ENCODE measurements at places on chromosomes 2 and 18.

GRCh38 chr18:64806691-64807090 lies 657.8 kb upstream of the LINC00305 start:
- DNase-seq: no peak

GRCh38 chr2:134461511-134461910 lies 207.6 kb downstream of the MGAT5 start:
- DNase-seq: peak; percentile 35

DNA sequence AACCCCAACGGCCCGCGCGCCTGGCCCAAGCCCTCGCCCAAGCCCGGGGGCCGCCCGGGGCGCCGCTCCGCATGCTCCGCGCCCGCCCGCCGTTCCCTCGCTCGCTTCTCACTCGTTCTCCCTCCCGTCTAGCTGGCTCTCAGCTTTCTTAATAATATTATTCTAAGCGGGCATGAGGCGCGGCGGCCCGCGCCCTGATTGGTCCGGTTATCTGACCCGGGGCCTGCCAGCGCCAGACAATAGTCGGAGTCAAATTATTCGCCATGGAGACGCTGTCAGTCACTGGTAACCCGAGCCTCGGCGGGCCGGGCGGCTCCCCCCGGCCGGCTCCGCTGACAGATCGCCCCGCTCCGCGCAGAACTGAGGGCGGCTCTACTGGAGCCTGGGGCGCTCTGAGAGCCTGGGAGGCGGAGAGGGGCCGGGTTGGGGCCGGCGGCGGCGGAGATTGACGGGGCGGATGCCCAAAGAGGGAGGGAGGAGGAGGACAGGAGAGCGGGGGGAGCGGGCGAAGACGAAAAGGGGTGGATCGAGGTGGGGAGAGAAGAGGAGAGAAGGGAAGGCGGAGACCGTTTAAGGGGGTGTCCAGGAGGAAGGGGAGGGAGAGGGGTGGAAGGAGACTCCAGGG lies at the start of gene SIX2:
Gene SIX2 (minus strand): TSS at position 150 of the 625 bp plus-strand sequence. CDS start 342 bp downstream, outside the sequence.
- DNase-seq: peak; percentile 98

DNA sequence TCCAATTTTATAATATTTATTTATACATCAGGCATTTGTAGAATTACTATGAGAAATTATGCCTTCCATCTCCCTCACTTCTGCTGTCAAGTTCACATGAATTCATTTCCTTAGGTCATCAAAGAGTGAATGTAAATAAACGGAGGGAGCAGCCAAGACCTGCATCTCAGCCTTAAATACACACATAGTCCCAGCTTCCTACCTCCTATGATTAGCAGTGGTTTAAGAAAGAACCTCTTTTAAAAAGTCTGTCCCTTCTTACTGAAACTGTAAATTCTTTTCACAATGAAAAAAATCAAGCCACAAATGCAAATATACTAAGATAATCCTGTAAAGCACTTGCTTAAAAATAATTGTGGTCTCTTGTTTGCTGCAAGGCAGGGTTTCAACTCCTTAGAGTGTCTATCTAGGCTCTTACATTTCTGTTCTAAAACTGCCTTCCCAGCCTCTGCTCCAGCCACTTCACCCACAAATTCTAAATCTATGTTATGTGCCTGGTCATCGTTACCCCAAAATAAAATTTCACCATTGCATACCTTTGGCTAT lies 532.7 kb upstream of the FSHR start:
- no peak for DNase-seq

GRCh38 chr2:10286216-10287037 lies 16.3 kb upstream of the HPCAL1 start:
- DNase-seq: no peak

- peak; percentile 38 for DNase-seq
These were observed 536 bp downstream of the PDE1A start for GRCh38 chr2:182426082-182426917.

DNA sequence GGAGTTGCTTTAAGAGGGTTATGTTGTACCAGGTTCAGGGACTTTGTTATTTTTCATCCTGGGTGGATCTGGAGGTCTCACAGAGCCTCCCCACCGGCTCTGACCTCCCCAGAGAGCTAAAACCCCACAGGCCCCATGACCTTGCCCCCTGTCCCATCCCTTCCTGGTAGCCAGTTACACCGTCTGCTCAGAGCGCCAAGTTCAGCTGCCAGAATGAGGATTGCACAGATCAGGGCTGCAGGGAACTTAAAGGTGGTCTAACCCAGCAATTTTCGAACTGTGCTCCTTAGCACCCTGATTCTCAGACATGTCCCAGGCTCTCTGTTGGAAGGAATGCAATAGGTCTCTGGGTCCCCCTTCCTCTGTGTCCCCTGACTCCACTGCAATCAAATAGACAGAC lies 32.1 kb downstream of the ATOH8 start:
- DNase-seq: no peak

DNA sequence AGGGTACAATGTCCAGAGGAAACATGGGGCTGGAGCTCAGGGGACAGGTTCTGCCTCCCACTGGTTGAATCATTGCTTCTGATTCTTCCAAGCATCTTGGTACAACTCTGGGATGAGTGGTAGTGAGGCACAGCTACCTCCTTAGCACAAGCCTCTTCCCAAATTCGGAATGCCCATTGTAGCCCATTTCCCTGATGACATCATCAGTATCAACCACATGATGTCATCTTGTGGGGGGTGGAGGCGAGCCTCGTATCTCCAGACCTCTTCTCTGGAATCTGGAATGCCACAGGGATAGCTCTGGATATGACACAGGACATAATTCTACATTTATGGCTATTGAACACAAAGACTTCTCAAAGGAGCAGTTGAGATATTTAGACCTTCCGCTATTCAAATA lies 715.2 kb downstream of the RNF144A start:
- no peak for DNase-seq

GRCh38 chr18:62339106-62339988 lies 14.2 kb downstream of the TNFRSF11A start:
- peak; percentile 66 for DNase-seq

- no peak for DNase-seq
These were observed 6.7 kb downstream of the ZNF407 start for GRCh38 chr18:74604361-74604760.

DNA sequence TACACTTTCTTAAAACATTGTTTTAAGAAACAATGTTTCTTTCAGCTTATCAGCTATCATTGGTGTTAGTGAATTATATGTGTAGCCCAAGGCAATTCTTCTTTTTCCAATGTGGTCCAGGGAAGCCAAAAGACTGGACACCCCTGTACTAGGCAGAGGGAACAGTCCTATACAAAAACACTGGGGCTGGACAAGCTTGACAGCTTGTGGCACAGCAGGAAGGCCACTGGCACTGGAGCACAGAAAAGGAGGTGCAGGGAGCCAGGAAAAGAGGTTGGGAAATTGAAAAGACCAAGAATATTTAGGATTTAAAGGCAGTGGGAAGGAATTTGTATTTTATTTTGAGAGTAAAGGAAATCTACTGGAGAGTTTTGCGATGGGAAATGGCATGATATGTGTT lies 47.7 kb downstream of the SRD5A2 start:
- DNase-seq: no peak

GRCh38 chr2:84297155-84297554 lies 161.9 kb downstream of the SUCLG1 start:
- DNase-seq: peak; percentile 71

DNA sequence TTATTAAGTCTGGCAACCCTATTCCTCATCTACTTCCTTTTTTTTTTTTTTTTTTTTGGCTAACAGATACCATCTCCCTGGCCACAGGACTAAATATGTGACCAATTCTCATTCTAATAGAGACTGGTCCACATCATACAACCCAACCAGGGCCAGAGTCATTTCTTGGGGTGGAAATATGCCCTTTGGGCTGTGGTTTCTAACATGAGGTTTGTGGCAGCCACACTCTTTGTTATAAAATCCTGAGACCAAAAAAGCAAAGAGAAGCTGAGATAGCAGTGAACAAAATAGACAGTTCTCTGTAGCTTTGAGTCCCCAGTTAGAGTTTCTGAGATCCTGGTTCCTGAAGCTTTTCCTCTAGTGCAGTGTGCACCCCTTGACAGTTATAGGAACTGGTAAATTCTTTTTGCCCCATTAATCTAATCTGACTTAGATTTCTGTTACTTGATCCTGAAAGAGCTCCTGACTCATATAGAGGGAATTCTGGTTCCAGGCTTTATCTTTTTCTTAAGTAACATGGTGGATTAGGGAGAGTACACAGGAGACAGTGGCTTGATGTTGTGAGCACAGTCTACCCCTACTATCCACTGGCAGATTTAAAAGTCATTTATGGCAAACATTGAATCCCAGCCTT lies 86.8 kb downstream of the MAIP1 start:
- DNase-seq: no peak

DNA sequence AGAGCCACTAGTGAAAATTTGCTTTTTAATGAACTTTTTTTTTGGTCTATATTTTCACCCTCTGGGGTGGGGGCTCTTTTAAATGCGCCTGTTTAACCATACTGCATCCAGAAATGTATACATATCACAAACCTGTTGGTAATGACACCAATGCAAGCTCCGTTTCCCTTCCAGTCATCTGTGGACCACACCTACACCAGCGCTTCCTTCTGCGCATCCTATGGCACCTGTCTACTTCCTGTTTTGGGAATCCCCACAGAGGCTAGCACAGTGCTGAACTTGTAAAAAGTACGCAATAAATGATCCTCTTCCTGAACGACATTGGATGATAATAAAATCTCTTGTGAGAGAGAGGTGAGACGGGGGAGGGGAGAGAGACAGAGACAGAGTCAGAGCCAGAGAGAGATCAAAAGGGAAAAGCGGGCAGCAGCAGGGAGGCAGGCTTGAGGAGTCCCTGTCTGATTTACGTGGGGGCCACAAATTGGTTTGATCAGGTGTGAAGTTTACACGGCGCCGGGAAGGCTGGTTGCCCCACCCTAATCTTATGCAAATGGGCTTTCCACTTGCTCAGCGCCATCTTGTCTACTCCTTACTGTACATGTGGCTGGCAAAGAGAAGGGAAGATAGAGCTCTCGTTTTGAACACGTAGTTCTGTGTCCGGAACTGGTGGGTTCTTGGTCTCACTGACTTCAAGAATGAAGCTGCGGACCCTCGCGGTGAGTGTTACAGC lies 38.1 kb upstream of the SLC38A11 start:
- DNase-seq: no peak

- no peak for DNase-seq
These were observed 3.3 kb downstream of the KLHL30 start for GRCh38 chr2:238141541-238142318.

GRCh38 chr2:182548031-182548950 lies 121.5 kb upstream of the PDE1A start:
- no peak for DNase-seq

GRCh38 chr2:24739354-24740025 lies 53.7 kb downstream of the PTRHD1 start:
- DNase-seq: no peak

DNA sequence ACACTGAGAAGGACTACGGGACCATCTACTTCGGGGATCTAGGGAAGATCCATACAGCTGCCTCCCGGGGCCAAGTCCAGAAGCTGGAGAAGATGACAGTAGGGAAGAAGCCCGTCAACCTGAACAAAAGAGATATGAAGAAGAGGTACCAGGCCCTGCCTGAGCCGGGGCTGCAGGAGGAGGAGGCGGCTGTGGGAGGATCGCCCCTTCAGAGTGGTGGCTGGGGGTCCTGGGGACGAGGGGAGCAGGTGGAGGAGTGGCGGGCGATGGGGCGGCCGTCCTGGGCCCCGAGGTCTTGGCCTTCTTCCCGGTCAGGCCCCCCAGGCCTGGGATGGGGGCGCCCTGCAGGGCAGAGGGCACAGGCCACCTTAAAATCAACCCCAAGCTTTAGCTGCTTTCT lies 524 bp downstream of the ANKRD30B start:
- no peak for DNase-seq

DNA sequence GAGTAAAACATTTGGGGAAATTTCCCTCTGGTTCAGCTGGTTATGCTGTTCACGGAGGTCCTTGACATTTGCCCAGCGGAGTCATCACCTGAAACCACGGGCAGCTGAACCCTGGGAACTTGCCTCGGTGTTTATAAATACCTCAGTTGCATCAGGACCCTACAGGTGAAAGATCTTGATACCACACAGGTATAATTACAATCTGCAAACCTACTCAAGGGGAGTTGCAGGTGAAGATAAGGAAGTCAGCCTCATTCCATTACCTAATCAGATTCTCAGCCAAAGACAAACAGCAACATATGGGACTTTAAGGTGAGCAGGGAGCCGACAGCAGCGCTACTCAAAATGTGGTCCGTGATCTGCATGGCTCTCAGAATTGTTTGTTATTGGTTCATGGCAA lies 37.0 kb upstream of the ATIC start:
- DNase-seq: no peak

- no peak for DNase-seq
These were observed 73.1 kb upstream of the ZNF521 start for GRCh38 chr18:25425024-25425423.

- no peak for DNase-seq
These were observed 170.0 kb downstream of the CTIF start for GRCh38 chr18:48708807-48709206.

DNA sequence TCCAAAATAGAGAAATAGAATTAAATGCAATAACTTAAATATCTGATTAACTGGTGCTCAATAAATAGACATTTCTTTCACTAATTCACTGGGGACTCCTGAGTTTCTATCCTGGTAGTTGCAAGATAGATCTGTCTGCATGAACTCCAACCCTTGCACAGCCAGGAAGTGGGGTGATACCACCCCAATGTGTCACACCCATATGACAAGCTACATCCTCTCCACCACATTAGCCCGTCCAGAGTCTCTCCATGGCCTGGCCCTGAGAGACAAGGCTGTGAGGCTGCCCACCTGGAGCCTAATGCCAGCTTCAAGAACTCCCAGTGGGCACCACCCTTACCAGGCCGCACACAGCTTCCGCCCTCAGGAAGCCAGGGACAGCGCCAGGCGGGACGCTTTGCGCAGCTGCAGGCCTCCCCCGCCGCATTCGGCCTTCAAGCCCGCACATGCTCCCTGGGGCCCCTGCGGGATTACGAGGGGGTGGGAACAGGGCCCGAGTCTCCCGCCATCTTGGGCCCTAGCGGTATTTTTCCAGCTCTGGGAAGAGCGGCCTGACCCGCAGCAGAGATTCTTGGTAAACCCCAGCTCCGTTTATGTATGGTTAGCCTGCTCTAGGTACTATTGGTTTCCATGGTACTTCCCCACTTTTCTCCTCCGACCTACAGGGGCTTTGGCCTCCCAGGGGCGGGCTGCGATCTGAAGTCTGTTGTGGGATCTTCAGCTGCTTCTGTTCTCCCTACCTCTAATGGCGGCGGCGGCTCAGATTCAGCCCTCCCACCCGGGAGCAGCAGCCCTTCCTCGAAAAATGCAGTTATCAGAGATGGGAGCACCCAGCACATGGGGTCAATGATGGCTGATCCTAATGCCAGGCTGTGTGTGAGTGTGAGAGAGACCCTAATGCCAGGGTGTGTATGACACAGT lies at the start of gene TDRD15:
Gene TDRD15 (plus strand): TSS at position 496 of the 921 bp plus-strand sequence. CDS start 13,500 bp downstream, outside the sequence.
- no peak for DNase-seq

DNA sequence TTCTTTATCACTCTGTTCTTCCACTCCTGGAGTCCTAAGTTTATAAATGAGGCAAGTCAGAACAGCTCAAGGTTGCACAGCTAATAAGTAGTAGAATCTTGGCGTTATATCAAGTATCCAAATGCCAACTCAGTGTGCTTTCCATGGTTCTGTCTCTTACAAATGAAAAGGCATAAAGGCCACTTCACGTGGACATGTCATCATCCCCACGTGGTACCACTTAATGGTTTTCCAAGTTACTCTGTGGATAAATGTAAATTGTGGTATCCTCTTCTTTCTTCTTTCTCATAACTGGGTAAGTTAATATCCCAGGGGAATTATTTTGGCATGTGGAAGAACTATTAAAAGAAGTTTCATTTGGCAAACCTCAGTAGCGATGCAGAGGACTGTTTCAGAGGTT lies 131.5 kb upstream of the L3MBTL4 start:
- no peak for DNase-seq

GRCh38 chr2:100984892-100985307 lies 17.2 kb upstream of the RPL31 start:
- peak; percentile 90 for DNase-seq

- DNase-seq: peak; percentile 24
These were observed 3.2 kb downstream of the SNED1 start for GRCh38 chr2:241001413-241002274.

Data from endodermal cell (in vitro differentiated cells).